ENCODE measurements at places on chromosomes 1 and 21. TPM values are rescaled to one million over a fixed set of nuclear protein-coding genes. Genes with fewer than 3 reads are reported as not detected.

- peaks cover 57% of the 10 kb centered on the region for H3K4me1 ChIP-seq
- H3K27me3 ChIP-seq, result no peaks in the 10 kb centered on the region
- peaks cover 24% of the 10 kb centered on the region for H3K36me3 ChIP-seq
- H3K27ac ChIP-seq, result peak overlapping the region; percentile 94
- peak overlapping the region; percentile 91 for H3K4me3 ChIP-seq
Measured at GRCh38 chr1:21342961-21343838, 52.9 kb upstream of the ECE1 start.

DNA sequence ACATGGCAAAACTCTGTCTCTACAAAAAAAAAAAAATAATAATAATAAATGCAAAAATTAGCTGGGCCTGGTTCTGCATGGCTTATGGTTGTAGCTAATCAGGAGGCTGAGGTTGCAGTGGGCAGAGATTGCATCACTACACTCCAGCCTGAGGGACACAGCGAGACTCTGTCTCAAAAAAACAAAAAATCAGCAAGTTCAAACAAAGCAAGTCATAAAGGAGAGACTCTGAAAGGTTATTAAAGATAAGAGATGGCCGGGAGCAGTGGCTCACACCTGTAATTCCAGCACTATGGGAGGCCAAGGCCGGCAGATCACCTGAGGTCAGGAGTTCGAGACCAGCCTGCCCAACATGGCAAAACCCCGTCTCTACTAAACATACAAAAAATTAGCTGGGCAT is 28.8 kb downstream of the COP1 start:
- no peak for DNase-seq
- H3K4me3 ChIP-seq, result peak overlapping the region; percentile 28
- peaks cover 26% of the 10 kb centered on the region for H3K36me3 ChIP-seq
- peaks cover 38% of the 10 kb centered on the region for H3K4me1 ChIP-seq

GFI1 gene
- 53.3 TPM for total RNA-seq

DNA sequence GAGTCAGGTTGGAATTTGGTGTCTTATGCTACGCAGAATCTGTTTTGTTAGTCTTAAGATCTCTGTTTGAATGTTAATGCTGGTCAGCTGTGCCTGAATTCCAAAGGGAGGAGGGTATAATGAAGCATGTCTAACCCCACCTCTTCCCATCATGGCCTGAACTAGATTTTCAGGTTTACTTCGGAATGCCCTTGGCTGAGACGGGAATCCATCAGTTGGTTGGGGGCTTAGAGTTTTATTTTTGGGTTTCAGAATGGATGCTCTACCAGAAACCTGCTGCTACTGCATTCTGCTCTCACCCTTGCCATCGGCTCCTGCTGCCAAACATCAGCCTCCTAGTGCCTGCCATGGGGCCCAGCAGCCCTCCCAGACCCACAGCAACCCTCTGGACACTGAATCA is 24.1 kb upstream of the ETV3 start:
- H3K36me3 ChIP-seq, result no peaks in the 10 kb centered on the region
- no peak for DNase-seq
- H3K27ac ChIP-seq, result no peak overlapping the region
- no peak overlapping the region for H3K4me3 ChIP-seq
- peaks cover 14% of the 10 kb centered on the region for H3K27me3 ChIP-seq

DNA sequence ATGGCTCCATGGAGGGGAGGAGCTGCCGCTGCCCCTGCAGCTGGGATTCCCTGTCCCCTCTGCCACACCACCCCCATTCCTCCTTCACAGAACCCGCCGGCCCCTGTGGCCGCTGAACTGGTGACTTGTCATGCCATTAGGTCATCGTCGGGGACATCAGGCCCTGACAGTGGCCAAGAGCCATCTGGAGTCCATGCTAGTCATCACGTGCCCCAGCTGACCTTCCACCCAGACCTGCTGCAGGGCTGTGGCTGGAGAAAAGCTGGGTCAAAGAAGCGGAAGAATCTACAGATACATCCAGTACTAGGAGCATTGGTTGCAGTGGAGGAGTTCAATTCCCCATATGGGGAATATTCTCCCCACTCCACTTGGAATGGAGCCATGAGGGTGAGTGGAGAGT is 78.1 kb downstream of the KCNJ15 start:
- no peak for DNase-seq
- H3K4me3 ChIP-seq, result no peak overlapping the region
- H3K27ac ChIP-seq, result no peak overlapping the region
- no peaks in the 10 kb centered on the region for H3K36me3 ChIP-seq

DNA sequence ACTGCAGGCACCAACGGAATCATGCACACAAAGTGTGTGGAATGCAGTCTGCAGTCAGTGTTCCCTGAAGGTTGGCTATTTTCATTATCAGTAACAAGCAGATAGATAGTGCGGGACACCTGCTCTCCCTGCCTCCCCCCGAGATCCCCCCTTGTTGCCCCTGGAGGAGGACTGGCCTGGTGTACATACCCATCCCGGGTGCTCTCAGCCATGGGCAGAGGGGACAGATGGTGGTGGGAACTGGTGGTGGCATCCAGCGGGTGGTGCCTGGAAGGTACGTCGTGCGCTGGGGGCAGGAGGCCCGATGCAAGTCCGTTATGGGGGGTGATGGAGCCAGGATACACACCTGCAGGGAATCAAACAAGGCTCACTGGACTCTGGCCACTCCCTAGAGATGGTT is 55.2 kb downstream of the DMRTB1 start:
- no peak overlapping the region for H3K4me3 ChIP-seq
- no peak overlapping the region for H3K27ac ChIP-seq
- no peaks in the 10 kb centered on the region for H3K36me3 ChIP-seq
- DNase-seq, result no peak

DNA sequence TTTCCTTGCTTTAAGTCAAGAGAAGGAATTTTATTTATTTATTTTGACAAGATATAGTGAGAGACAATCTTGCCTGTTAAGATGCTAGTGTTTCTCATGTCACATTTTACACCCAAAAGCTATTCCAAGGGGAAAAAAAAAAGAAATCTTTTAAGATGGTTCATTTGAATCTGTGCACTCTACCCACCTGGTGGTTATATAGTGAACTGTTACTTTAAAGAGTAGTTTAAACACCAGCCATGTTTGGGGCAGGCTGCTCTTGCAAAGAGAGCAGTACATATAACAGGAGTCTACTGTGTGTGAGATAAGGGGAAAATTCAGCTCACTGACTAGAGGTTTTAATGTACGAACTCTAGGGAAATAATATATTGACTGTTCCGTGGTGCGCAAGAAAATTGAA is 3.3 kb upstream of the ELAVL4 start:
- peaks cover 14% of the 10 kb centered on the region for H3K4me1 ChIP-seq
- peaks cover 29% of the 10 kb centered on the region for H3K27me3 ChIP-seq
- H3K4me3 ChIP-seq, result no peak overlapping the region
- H3K36me3 ChIP-seq, result no peaks in the 10 kb centered on the region
- H3K27ac ChIP-seq, result no peak overlapping the region
- no peak for DNase-seq

DNA sequence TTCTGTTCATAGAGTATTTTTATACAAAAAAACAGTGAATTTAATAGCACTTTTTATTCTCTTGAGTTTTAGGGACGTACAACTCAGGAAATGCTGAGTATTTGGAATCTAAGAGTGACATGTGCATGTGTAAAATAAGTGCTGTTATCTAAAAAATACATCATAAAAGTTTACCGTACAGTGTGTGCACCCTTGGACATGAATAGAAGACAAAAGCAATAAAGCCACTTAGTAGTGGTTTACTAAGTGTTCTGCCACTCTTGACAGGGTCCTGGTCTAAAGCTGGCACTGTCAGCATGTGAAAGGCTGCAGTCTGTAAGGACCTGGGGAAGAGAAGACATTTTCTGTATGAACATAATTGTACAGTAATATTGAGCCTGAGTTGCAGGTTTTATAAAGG is 51.0 kb downstream of the LAMC1 start:
- H3K27ac ChIP-seq, result no peak overlapping the region
- no peaks in the 10 kb centered on the region for H3K36me3 ChIP-seq
- no peaks in the 10 kb centered on the region for H3K27me3 ChIP-seq
- no peak for DNase-seq
- no peak overlapping the region for H3K4me3 ChIP-seq

DNA sequence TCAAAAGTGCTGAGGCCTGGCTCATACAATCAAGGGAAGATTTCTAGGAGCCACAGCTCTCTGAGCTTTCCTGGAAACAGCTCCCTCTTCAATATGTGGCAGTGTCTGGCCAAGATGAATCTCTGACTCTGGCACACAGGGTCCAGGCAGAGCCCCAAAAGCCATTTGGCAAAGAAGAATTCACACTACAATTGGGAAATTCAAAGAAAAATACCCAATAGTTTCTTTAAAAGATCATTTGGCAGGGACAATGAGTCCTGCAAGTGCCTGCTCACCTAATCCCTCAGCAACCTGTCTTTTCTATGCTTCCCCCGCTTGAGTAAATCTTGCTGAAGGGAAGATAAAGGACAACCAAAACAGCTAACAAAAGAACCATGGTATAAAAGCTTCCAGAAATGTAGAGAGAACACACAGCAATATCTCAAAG is 124.6 kb downstream of the TGFBR3 start:
- peaks cover 1% of the 10 kb centered on the region for H3K27me3 ChIP-seq
- no peak overlapping the region for H3K27ac ChIP-seq
- H3K4me1 ChIP-seq, result peaks cover 20% of the 10 kb centered on the region
- H3K36me3 ChIP-seq, result peaks cover 12% of the 10 kb centered on the region

TPTE gene
- not detected for total RNA-seq

DIPK1A gene
- total RNA-seq, result 8.2 TPM

S100A7 gene
- total RNA-seq, result not detected

GRCh38 chr1:164433141-164433817 is 125.7 kb upstream of the PBX1 start:
- no peaks in the 10 kb centered on the region for H3K27me3 ChIP-seq
- no peak for DNase-seq
- no peaks in the 10 kb centered on the region for H3K36me3 ChIP-seq
- H3K4me1 ChIP-seq, result no peaks in the 10 kb centered on the region
- no peak overlapping the region for H3K4me3 ChIP-seq
- no peak overlapping the region for H3K27ac ChIP-seq

DNA sequence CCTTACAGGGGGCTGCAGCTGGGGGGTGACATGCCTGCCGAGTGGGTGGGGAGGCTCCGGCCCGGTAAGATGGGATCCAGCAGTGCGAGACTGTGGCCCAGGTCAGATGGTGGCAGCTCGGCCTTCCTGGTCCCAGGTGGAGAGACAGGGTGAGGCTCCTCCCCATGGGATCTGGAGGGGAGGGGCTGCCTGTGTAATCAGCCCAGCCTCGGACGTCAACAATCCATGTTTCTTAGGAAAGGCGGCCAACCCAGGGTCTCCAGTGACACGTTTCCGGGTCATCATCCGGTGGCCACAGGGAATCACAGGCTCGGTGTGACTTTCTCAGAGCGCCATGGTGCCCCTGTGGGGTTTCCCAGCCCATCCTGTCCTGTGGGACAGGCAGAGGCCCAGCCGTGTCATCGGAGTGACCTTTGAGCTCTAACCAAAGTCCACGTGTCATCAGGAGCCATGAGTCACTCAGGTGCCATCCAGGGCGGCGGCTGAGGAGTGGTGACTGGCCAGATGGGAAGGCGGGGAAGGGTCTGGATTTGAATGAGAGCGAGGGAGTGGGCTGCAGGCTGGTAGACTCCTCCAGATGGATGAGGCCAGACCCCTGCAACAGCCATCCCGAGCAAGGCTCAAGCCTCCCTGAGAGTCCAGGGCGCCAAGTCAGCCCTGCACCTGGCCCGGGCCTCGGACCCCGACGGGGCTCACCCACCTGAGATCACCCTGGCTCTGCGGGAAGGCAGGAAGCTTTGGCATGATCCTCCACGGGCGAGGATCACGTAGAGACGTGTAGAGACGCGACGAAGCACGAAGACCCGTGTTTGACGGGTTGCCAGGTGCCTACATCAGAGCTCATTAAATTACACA is 6.6 kb upstream of the HES4 start:
- H3K4me1 ChIP-seq, result peaks cover 12% of the 10 kb centered on the region
- no peak overlapping the region for H3K27ac ChIP-seq
- no peaks in the 10 kb centered on the region for H3K36me3 ChIP-seq
- H3K27me3 ChIP-seq, result peaks cover 31% of the 10 kb centered on the region
- no peak overlapping the region for H3K4me3 ChIP-seq

- DNase-seq, result no peak
- no peaks in the 10 kb centered on the region for H3K36me3 ChIP-seq
- no peak overlapping the region for H3K4me3 ChIP-seq
- no peaks in the 10 kb centered on the region for H3K4me1 ChIP-seq
- H3K27me3 ChIP-seq, result peaks cover 19% of the 10 kb centered on the region
- H3K27ac ChIP-seq, result no peak overlapping the region
Measured at GRCh38 chr1:245651093-245651492, 496.3 kb downstream of the KIF26B start.

DNA sequence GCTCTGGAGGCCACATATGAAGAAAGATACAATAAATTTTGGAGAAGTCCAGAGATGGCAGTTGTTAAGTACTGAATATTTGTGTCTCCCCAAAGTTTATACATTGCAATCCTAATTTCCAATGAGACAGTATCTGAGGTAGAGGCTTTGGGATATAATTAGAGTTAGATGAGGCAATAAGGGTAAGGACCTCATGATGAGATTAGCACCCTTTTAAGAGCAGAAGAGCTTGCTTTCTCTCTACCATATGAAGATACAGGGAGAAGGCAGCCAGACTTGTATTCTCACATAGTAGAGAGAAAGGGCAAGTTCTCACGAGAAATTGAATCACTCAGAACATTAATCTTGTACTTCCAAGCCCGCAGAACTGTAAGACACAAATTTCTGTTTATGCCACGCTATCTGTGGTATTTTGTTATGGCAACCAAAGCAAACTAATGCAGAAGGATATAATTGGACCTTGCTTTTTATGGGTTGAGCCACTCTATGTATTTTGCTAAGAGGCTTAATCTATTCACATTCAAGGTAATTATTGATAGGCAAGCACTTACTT is 430.1 kb downstream of the KCNT2 start:
- no peak overlapping the region for H3K27ac ChIP-seq
- H3K4me3 ChIP-seq, result no peak overlapping the region
- DNase-seq, result no peak
- H3K36me3 ChIP-seq, result no peaks in the 10 kb centered on the region

APOBEC4 gene
- not detected for total RNA-seq

- no peak overlapping the region for H3K27ac ChIP-seq
- H3K4me1 ChIP-seq, result peaks cover 21% of the 10 kb centered on the region
- no peak for DNase-seq
- H3K27me3 ChIP-seq, result peaks cover 2% of the 10 kb centered on the region
Measured at GRCh38 chr1:206035027-206035426, 11.3 kb upstream of the CTSE start.

GRCh38 chr1:60739729-60740128 is 342.6 kb upstream of the NFIA start:
- DNase-seq, result no peak
- H3K27ac ChIP-seq, result no peak overlapping the region
- H3K27me3 ChIP-seq, result no peaks in the 10 kb centered on the region
- H3K4me1 ChIP-seq, result no peaks in the 10 kb centered on the region
- H3K36me3 ChIP-seq, result no peaks in the 10 kb centered on the region

- no peaks in the 10 kb centered on the region for H3K36me3 ChIP-seq
- no peaks in the 10 kb centered on the region for H3K4me1 ChIP-seq
- no peaks in the 10 kb centered on the region for H3K27me3 ChIP-seq
- no peak overlapping the region for H3K27ac ChIP-seq
- H3K4me3 ChIP-seq, result no peak overlapping the region
Measured at GRCh38 chr1:75099581-75099980, 34.6 kb upstream of the LHX8 start.

All from activated CD4-positive, alpha-beta memory T cell treated with anti-CD3 and anti-CD28 coated beads for 36 hours (primary cell).